ENCODE measurements at places on chromosomes 12 and 14. TPM values are rescaled to one million over a fixed set of nuclear protein-coding genes. Genes with fewer than 3 reads are reported as not detected.

DNA sequence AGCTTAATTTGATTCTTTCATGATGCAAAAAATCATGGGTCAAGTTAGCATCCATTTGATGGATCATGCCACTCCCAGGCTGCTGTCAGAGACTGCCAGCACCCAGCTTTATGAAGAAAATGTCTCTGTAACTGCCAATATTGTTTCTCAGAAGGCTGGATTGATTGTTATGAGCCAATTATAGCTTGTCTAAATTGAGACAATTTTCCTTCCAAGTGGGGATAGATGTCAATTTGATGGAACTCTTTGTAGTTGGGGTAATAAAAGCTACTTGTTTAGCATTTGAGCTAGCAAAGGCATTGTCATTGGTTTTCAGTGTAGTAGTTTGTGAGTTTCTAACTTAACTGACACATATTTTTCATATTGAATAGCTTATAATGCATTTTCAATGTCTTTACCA is 82.1 kb upstream of the DACT1 start:
- H3K4me3 ChIP-seq = no peak overlapping the region
- DNase-seq = no peak
- no peaks in the 10 kb centered on the region for H3K27me3 ChIP-seq
- H3K4me1 ChIP-seq = no peaks in the 10 kb centered on the region
- no peaks in the 10 kb centered on the region for H3K36me3 ChIP-seq

- H3K4me1 ChIP-seq = no peaks in the 10 kb centered on the region
- no peak overlapping the region for H3K27ac ChIP-seq
- H3K36me3 ChIP-seq = no peaks in the 10 kb centered on the region
Measured at GRCh38 chr12:15545334-15545733, 223.0 kb downstream of the PTPRO start.

PTPRQ gene
- 0.15 TPM for total RNA-seq

GRCh38 chr14:101220921-101221510 is 317.5 kb upstream of the RTL1 start:
- no peaks in the 10 kb centered on the region for H3K36me3 ChIP-seq
- no peak overlapping the region for H3K27ac ChIP-seq
- no peaks in the 10 kb centered on the region for H3K4me1 ChIP-seq
- no peaks in the 10 kb centered on the region for H3K27me3 ChIP-seq

GRCh38 chr14:96888593-96888992 is 91.4 kb downstream of the VRK1 start:
- no peaks in the 10 kb centered on the region for H3K27me3 ChIP-seq
- no peaks in the 10 kb centered on the region for H3K36me3 ChIP-seq
- no peak for DNase-seq
- no peak overlapping the region for H3K4me3 ChIP-seq

DNA sequence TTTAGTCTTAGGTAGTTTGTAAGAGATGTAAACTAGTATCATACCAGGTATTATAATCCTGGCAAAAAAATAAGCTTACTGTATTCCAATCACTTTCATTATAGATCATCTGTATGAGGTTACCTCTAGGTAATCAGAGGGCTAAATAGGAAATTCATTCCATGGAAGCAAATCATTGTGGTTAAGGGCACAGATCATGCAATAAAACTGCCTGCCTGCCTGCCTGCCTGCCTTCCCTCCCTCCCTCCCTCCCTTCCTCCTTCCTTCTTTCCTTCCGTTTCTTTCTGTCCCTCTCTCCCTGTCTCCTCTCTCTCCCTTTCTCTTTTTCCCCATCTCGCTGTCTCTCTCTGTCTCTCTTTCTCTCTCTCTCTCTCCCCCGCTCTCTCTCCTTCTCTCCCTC is 3.2 kb upstream of the CLEC9A start:
- H3K36me3 ChIP-seq = no peaks in the 10 kb centered on the region
- H3K4me1 ChIP-seq = no peaks in the 10 kb centered on the region
- DNase-seq = no peak
- H3K4me3 ChIP-seq = no peak overlapping the region
- H3K27me3 ChIP-seq = no peaks in the 10 kb centered on the region

GYS2 gene
- total RNA-seq = 0.23 TPM

ITGB7 gene
- total RNA-seq = 6.2 TPM

GRCh38 chr12:95548539-95549391 is 2.5 kb downstream of the USP44 start:
- no peaks in the 10 kb centered on the region for H3K36me3 ChIP-seq
- peak; percentile 68 for DNase-seq
- no peaks in the 10 kb centered on the region for H3K4me1 ChIP-seq

DNA sequence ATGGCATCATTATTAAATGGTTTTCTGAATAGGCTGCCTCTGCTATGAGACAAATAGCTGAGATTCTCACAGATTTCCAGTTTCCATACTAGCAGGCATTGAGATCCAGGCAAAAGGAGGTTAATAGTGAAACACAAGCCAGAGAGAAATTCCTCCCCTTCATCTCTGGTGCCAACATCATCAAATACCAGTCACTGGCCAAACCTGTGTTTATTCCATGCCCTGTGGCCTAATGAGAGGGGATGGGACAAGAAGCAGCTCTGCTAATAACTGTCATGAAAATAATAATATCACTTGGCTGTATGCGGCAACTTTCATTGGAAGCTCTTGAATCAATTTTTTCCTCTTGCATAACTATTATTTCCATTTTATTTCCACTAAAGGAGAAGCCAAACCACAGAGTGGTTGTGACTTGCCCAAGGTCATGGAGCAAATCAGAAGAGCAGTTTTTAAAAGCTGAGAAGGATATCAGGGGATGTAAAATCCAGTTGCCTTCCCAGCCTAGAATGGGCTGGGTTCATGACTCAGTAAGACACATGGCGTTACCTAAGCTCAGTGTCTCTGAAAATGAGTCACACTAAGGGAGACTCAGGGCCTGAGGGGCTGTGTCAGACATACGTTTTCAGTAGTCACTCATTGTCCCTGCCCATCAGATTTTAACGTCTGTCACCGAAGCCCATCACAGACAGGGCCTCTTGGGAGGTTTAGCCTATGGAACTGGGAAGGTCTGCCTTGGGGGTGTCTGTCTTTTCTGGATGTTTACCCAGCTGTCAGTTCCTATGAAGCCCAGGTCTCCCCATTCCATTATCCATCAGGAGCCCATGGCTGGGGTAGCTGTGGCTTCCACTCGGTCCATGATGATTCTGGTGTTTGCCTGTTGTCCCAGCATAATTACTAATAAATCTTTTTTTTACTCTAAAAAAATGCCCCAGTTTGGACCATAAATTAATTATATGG is 208.8 kb upstream of the EEA1 start:
- H3K27ac ChIP-seq = no peak overlapping the region
- peak; percentile 58 for DNase-seq
- no peak overlapping the region for H3K4me3 ChIP-seq
- no peaks in the 10 kb centered on the region for H3K4me1 ChIP-seq
- no peaks in the 10 kb centered on the region for H3K27me3 ChIP-seq

DNA sequence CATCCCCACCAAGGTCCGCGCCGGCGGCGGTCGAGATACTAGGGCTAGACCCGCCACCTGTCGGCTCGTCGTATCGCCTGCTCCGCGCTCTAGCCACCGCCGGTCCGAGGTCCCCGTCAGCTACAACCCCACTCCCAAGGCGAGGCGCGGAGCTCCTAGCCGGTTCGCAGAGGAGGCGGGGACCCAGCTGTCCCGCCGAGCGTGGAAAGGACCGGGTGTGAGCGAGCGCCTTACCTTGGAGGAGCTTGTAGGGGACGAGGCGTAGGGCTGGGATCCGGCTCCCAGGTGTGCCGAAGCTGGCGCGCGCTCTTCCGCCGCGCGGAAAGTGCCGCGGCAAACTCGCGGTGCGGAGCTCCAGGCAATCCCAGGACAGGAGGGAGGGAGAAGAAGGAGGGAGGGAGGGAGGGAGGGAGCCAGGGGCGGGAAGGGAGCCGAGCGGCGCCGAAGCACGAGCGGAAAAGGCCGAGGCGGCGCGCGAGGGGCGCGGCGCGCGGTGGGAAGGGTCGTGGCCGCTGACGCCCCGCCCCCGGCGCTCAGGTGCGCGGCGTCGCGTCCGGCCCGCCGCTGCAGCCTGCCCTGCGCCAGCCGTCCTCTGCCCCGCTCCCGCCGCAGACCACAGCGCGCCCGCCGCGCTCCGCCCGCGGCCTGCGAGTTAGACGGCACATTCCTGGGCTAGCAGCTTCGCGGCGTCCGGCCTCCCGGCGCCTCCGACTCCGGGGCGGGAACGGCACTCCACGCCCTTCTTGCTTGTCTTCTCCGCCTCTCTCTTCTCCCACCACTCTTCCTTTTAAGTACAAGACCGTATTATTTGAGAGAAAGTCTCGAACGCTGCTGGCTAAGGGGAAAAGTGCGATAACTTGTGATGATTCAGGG is at the start of gene PAWR:
Gene PAWR (minus strand): TSS at position 327 of the 873 bp plus-strand sequence. CDS start 720 bp downstream, outside the sequence.
- H3K36me3 ChIP-seq = no peaks in the 10 kb centered on the region
- H3K27me3 ChIP-seq = no peaks in the 10 kb centered on the region
- peaks cover 29% of the 10 kb centered on the region for H3K4me1 ChIP-seq
- peak within 1 kb of the TSS; percentile 76 for H3K27ac ChIP-seq

GRCh38 chr12:112836736-112837628 is 45.4 kb downstream of the RPH3A start:
- H3K4me3 ChIP-seq = no peak overlapping the region
- H3K4me1 ChIP-seq = no peaks in the 10 kb centered on the region
- no peak overlapping the region for H3K27ac ChIP-seq
- DNase-seq = no peak
- H3K27me3 ChIP-seq = peaks cover 5% of the 10 kb centered on the region
- no peaks in the 10 kb centered on the region for H3K36me3 ChIP-seq

NUP37 gene
- 29.7 TPM for total RNA-seq

TROAP gene
- not detected for total RNA-seq

- no peak overlapping the region for H3K4me3 ChIP-seq
- no peaks in the 10 kb centered on the region for H3K27me3 ChIP-seq
- H3K4me1 ChIP-seq = no peaks in the 10 kb centered on the region
- no peak for DNase-seq
- no peaks in the 10 kb centered on the region for H3K36me3 ChIP-seq
- no peak overlapping the region for H3K27ac ChIP-seq
Measured at GRCh38 chr14:100426314-100426713, 103.2 kb downstream of the SLC25A47 start.

DNA sequence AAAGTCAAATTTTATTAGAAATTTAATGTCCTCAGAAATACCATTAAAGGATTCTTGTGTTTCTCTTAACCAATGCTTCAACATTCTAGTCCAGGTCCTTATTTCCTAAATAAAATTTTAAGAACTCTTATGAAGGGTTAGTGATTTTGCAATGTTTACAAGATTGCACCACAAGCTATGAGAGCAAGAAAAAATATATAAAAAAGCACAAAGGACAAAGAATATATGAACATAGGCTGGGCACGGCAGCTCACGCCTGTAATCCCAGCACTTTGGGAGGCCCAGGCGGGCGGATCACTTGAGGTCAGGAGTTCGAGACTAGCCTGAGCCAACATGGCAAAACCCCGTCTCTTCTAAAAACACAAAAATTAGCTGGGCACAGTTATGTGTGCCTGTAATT is 7.7 kb downstream of the RACGAP1 start:
- H3K27me3 ChIP-seq = no peaks in the 10 kb centered on the region
- no peak for DNase-seq
- no peaks in the 10 kb centered on the region for H3K36me3 ChIP-seq
- H3K27ac ChIP-seq = no peak overlapping the region
- H3K4me3 ChIP-seq = no peak overlapping the region

DNA sequence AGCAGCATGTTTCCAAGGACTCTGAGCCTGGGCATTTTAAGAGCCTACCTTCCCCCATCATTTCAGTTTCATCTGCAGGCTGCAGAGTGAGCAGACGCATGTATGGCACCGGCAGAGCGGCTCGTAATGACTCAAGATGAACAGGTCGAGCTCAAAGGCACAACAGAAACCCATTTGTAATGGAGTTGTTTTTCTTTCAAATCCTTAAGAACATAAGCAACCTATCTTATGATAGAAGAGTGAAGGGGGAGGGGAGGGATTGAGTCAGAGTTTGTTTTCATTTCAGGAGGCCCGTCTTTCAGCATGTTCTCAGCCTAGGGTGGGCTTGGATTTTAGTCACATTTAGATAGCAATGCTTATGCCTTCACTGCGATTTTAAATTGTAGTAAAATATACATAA is 54.9 kb upstream of the CISTR start:
- no peak for DNase-seq
- H3K4me1 ChIP-seq = no peaks in the 10 kb centered on the region
- H3K36me3 ChIP-seq = no peaks in the 10 kb centered on the region
- no peak overlapping the region for H3K27ac ChIP-seq

- no peak overlapping the region for H3K4me3 ChIP-seq
- no peaks in the 10 kb centered on the region for H3K4me1 ChIP-seq
- H3K27ac ChIP-seq = no peak overlapping the region
- no peaks in the 10 kb centered on the region for H3K27me3 ChIP-seq
- DNase-seq = no peak
- no peaks in the 10 kb centered on the region for H3K36me3 ChIP-seq
Measured at GRCh38 chr12:2292560-2292959, 239.8 kb downstream of the CACNA1C start.

DNA sequence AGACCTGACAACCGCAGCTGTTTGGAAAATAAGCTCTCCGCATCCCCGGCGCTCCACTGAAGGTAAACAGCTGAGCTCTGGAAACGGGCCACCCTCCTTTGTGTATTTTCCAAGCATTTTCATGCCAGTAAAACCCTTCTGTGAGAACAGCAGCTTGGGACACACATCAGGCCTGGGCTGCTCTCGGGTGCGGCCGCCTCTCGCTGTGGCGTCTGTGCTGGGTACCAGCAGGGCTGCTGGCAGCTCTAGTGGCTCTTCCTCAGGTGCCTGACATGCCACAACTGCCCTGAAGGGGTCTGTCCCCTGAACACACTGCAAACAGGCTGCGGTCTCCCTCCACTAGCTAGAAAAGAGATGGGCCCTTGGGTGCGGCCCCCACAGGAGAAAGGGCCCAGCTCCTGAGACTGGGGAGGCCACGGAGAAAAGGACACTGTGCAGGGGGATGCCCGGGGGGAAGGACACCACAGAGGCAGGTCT is 96.3 kb downstream of the ITPK1 start:
- no peaks in the 10 kb centered on the region for H3K27me3 ChIP-seq
- no peaks in the 10 kb centered on the region for H3K36me3 ChIP-seq
- H3K4me1 ChIP-seq = peaks cover 19% of the 10 kb centered on the region
- H3K4me3 ChIP-seq = no peak overlapping the region
- H3K27ac ChIP-seq = no peak overlapping the region

DNA sequence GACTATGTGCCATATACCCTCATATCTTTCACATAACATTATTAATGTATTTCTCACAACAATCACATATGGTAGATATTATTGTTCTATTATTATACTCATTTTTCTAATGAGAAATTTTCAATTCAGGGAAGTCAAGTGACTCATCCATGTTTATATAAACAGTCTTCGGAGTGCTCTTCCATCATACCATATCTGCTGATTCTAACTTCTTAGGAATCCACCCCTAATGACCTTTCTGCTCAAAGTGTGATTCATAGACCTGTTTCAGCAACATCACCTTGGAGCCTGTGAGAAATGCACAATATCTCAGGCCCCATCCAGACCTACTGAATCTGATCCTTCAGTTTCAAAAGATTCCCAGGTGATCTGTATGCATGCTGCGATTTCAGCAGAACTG is 39.8 kb upstream of the OVCH1 start:
- H3K4me1 ChIP-seq = no peaks in the 10 kb centered on the region
- H3K4me3 ChIP-seq = no peak overlapping the region
- no peaks in the 10 kb centered on the region for H3K36me3 ChIP-seq

DNA sequence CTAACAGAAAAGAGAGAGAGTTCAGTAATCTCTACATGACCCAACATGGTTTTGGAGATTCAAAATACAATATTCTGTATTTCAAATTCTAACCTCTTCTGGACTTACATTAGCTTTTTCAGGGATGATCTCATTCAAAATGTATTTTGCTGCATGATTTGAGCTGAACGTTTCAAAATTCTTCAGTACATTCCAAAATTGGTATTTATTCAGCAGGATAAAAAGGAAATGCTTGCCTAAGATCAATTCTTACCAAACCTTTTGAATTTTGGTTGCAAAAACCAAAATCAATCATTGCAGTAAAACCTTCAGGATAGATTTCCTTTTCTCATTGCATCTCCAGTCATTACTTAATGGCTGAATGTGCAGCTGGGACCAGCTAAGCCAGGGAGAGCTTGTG is 1761.3 kb upstream of the SEL1L start:
- H3K36me3 ChIP-seq = no peaks in the 10 kb centered on the region
- H3K27me3 ChIP-seq = no peaks in the 10 kb centered on the region
- no peak for DNase-seq
- H3K4me3 ChIP-seq = no peak overlapping the region
- no peak overlapping the region for H3K27ac ChIP-seq
